Activated T-cell treated with anti-CD3 and anti-CD28 coated beads, Interleukin-2, amount 50 U/mL, for 1 hour (primary cell): ENCODE measurements at places on chromosomes 6 and 20.

DNA sequence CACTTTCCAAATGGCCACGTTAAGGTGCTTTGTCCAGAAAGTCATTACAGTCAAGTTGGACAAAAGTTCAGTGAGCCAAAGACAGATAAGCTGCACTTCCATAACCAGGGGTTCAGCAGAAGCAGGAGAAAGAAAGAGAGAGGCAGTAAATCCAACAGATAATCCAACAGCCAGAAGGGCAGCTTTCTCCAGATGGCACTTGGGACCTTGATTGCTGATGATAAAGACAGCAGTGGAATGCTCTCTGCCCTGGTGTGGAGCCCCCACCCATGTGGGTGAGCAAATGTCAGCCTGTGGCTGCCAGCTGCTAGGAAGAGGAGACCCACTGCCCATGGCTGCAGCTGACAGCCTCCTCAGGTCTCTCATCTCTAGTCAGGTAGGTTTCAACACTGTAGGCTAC, 18.7 kb upstream of the NRSN1 start:
- DNase-seq: no peak

DNA sequence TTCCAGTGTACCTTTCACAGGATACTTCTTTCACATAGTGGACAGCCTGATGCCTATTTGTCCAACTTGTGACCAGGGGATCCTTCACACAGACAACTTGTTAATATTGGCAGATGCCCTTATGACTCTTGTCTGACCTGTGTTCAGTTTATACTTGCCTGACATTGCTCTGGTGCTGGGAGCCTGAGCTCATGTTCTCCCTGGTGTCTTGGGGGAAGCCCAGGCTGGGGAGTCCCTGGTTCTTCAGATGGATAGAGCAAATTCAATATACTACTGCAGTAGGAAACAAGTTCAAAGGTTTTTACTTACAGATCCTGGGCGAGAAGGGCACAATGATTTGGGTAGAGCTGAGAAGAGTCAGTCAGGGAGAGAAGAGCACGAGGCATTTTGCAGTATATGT, 76.1 kb downstream of the NKAIN2 start:
- DNase-seq: no peak

- DNase-seq: no peak
Observed at GRCh38 chr6:26415791-26416190, 13.7 kb downstream of the BTN3A1 start.

DNA sequence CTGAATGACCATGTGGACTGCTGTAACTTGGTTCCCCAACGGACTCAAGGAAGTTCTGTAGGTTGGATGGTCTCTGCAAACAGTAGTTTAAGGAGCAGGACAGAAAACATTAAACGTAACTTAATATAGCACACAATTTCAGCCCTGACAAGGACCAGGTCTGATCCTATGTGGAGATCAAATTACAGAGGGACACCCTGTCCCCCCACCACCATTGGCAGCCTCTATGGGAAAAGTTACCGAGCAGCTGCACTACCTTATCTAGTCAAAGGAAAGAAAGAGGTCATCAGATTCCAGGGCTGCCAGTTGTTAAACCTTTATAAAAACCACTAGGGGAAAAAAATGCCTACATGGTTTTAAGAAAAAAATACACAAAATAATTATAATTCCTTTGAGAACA, 191.5 kb upstream of the RSPO3 start:
- DNase-seq: no peak

- DNase-seq: no peak
Observed at GRCh38 chr6:109800771-109801170, 109.7 kb downstream of the FIG4 start.

GRCh38 chr6:128192972-128193371, 292.1 kb upstream of the THEMIS start:
- DNase-seq: no peak

- DNase-seq: no peak
Observed at GRCh38 chr6:11008821-11009220, 35.3 kb downstream of the ELOVL2 start.

DNA sequence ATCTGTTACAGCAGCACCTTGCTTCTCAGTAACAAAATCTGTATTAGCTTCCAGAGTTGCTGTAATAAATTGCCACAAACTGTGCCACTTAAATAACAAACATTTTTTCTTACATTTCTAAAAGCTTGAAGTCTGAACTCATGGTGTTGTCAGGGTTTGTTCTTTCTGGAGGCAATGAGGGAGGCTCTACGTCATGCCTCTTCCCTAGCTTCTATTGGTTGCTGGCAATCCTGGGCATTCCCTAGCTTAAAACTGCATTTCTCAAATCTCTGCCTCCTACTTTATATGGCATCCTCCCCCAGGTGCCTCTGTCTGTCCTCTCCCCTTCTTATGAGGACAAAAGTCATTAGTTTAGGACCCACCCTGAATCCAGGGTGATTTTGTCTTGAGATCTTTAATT, 41.6 kb upstream of the TMEM244 start:
- no peak for DNase-seq

DNA sequence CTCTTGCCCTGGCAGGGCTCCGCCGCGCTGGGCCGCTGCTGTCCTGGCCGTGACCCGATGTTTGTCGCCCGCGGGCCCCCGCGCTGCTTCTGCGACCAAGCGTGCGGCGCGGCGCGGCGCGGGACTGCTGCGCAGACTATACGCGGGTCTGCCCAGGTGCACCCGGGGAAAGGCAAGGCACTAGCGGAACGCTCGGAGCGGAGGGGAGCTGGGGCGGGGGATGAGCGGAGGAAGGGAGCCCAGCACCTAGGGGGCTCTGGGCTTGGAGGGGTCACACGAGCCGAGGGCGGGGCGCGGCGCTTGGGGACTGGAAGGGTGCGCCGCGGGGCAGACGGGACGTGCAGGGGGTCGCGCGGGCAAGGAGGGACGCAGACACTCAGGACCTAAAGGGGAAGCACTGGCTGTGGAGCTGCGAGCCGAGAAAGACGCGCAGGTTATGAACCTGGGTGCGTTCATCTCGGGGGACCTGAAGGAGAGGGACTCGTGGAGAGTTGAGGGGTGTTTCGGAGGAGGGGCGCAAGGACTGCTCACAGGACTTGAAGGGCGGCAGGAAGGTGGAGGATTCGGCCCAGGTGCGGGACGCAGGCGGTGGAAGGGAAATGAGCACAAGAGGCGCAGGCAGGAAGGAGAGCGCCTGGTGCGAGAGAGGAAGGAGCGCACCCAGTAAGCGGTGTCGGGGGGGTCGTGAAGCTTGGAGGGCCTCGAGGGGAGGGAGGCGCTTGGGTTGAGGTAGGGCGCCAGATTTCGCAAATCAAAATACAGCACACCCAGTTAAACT, 40.8 kb upstream of the ZNFX1 start:
- DNase-seq: peak; percentile 27

DNA sequence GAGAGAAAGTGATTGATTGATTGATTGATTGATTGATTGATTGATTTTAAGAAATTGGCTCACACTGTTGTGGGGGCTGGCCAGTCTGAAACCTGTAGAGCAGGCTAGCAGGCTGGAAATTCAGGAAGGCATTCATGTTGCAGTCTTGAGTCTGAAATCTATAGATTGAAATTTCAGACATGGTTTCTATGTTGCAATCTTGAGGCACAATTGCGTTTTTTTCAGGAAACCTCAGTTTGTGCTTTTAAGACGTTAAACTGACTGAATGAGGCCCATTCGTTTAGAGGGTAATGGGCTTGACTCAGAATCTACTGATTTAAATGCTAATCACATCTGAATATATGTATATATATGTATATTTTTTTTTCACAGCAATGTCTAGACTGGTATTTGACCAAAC, 106.3 kb downstream of the STXBP5 start:
- DNase-seq: no peak
